GM10248 (cell line): ENCODE measurements at places on chromosomes 5 and 9.

DNA sequence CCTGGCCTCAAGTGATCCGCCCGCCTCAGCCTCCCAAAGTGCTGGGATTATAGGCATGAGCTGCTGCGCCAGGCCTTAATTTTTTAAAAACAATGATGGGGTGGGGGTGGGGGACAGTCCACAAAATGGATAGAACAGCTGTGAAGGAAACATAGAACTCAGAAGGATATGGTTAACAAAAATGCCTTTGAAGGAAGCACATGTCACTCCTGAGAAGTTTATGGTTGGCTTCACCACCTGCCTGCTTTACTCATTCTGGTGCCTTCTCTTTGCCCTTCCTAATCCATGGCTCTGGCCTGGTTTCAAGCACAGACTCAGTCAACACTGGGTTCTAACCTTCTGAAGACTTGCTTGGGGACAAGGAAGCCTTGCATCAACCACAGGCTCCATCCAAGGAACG is 10.3 kb downstream of the BAG1 start:
- no peak for DNase-seq

DNA sequence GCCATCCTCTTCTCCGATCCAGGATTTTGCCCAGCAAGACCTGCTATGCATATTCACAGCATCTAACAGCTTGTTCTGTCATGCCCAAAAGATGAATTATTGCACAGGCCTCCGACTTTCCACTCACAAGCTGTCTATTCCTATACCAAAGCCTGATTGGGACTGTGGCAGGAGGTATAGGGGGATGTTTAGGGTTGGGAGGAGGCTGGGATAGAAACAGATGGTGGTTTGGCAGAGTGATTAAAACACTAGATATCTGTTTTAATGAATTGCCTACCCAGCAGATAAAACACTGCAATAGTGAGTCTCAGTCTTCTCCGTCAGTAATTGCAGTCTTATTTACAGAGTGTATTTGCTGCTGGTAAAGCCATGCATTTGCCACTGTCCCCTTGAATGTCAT is 215.3 kb downstream of the TLR4 start:
- no peak for DNase-seq

GRCh38 chr5:116964438-116964837 is 389.8 kb upstream of the SEMA6A start:
- DNase-seq = no peak

DNA sequence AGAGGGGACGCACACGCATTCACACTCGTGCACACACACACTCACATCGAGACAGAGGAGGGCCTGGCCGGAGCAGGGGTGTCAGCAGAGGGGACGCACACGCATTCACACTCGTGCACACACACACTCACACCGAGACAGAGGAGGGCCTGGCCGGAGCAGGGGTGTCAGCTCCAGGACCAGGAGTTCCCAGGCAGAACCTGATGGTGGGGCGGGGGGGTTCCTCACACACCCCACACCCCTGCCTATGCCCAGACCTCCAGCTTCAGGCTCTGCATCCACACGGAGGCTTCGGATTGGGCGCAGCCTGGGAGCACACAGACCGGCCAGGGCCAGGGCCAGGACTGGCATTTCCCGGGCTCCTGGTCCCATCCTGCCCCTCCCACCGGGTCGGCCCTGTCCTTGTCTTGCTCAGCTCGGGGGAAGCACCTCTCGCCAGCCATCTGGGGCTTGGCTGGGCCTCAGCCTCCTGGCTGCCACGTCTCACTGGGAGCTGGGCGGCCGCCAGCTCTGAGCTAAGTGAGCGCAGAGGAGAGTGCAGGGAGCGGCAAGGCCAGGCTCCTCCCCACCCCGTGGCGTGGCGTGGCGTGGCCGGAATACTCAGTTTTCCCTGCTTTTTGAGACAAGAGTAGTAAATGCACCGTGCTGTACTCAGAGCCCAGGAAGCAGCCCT is 31.3 kb downstream of the ADAMTS2 start:
- DNase-seq = no peak

- no peak for DNase-seq
These were observed 100.1 kb downstream of the SUSD1 start for GRCh38 chr9:112075009-112075378.

DNA sequence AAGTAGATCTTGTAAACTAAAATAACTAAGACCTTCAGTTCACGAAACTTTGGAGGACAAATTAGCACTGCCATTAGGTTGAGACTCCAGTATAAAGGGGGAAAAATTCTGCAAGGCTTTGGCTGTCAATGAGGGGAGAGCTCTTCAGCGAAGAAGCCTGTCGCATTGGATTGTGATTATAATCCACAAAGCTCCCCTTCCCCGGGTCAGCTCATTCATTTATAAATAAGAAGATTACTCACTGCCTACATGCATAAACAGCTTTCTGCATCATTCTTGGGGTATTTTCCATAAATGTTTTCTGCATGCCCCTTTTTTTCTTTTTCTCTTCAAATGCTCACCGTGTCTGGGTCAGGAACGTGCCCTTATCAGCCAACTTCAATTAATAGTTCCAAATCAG is 196.7 kb downstream of the EBF1 start:
- no peak for DNase-seq

DNA sequence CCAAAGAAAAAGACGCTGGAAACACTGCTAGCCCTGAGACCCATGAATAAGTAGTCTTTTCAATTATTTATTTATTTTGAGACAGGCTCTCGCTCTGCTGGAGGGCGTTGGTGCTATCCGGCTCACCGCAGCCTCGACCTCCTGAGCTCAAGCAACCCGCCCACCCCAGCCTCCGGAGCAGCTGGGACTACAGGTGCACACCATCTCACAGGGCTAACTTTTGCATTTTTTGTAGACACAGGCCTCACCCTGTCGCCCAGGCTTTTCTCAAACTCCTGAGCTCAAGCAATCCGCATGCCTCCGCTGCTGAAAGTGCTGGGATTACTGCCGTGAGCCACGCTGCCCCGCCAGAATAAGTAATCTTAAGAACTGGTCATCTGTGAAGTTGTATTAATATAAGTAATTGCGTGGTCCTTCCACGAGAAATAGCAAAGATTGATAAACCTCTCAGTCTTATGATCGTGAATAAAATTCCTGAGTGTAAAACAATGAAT is 1.6 kb downstream of the ANXA2R start:
- DNase-seq = no peak

- DNase-seq = no peak
These were observed 57.9 kb upstream of the FST start for GRCh38 chr5:53422539-53422938.

DNA sequence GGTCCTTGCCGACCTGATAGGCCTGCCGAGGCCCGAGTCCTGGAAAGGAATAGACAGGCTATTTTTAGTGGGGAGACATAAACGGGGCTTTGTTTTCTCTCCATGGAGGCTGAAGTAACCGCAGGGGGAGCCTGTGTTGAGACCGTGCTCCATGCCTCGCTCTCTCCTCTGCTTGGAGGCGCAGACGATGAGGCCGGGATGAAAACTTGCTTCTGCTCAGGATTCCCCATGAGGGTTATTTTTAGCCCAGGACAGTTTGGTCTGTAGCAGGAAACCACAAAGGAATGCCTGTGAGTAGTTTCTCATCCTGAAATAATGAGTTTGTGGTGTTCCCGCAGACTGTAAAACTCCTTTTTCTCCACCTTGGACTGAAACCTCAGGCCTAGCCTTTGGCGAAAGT is 81.9 kb upstream of the RARS1 start:
- DNase-seq = no peak

DNA sequence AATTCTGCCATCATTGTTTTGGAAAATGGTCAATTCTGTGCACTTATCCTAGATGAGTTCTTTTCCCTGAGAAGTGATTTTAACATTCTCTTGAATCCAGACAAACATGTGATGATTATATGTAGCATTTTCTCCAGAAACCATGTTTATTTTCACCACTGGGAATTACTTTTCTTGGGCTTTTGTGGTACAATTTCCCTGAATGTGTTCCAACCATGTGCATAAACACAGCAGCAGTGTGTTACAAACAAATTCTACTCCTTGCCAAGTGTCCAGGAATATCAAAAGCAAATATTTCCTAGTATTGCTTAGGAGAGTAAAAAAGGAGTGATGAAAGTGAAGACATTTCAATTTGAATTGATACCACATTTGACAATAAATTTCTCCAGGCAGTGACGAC is 50.4 kb downstream of the NXNL2 start:
- no peak for DNase-seq

GRCh38 chr5:171783051-171783450 is 2.6 kb upstream of the SMIM23 start:
- no peak for DNase-seq

GRCh38 chr5:169997798-169998197 is 17.5 kb upstream of the INSYN2B start:
- DNase-seq = no peak

- DNase-seq = no peak
These were observed 263.2 kb downstream of the GABRB2 start for GRCh38 chr5:161283296-161283695.

- no peak for DNase-seq
These were observed 67.1 kb upstream of the CDK20 start for GRCh38 chr9:88041447-88041846.

DNA sequence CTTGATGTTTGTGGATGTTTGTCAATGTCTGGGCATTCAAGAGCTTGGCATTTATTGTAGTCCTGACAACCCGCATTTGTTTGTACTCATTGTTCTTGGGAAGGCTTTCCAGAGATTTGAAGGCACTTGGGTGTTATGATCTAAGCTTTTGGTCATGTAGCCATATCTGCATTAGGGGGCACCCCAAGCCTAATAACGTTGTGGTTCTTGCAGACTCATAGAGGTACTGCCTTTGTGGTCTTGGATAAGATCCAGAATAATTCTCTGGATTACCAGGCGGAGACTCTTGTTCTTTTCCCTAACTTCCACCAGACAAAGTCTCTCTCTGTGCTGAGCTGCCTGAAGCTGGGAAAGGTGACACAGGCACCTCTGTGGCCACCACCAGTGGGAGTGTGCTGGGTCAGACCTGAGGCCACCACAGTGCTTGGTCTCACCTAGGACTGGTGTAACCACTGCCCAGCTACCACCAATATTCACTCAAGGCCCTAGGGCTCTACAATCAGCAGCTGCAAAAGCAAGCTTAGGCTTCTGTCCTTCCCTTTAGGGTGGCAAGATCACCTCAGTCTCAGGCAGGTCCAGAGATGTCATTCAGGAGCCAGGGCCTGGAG is 144.4 kb upstream of the TAS2R1 start:
- no peak for DNase-seq

DNA sequence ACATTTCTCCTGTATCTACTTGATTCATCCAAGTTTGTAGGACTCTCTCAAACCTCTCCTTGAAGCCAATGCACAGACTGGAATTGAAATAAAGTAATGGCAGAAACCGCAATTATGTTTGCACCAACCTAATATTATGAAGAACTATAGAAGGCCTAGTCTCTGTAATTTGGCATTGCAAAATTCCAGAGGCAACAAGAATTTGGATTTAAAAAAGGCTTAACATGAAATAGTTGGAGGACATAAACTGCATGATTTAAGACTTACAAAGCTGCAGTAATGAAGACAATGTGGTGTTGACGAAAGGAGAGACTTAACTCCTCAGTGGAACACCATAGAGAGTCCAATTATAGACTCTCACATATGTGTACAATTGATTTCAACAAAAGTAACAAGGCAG is 117.8 kb upstream of the MINAR2 start:
- DNase-seq = no peak

- no peak for DNase-seq
These were observed 127.3 kb downstream of the NUDT12 start for GRCh38 chr5:103435136-103435889.

- no peak for DNase-seq
These were observed 256.2 kb upstream of the SMC2 start for GRCh38 chr9:103837940-103838339.

DNA sequence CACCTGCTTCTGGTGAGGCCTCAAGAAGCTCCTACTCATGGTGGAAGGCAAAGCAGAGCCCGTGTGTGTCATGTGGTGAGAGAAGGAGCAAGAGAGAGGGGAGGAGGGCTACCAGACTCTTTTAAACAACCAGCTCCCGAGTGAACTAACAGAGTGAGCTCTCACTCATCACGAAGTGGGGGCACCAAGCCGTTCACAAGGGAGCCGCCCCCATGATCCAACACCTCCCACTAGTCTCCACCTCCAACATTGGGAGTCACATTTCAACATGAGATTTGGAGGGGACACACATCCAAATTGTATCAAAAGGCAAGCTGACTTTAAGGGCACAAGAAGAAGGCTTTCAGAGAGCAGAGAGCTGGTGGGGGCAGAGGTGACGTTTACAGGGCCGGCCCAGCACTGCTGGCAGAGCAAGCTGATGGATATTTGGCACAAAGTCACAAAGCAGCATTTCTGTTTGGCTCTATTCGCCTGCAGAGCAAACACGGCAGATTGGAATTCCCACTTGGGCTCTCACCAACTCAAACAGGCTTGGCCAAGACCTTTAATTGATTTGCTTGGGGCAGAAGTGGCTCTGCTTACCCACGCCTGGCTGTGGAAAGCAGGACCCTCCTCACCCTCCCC is 20.0 kb downstream of the PITX1 start:
- DNase-seq = no peak

DNA sequence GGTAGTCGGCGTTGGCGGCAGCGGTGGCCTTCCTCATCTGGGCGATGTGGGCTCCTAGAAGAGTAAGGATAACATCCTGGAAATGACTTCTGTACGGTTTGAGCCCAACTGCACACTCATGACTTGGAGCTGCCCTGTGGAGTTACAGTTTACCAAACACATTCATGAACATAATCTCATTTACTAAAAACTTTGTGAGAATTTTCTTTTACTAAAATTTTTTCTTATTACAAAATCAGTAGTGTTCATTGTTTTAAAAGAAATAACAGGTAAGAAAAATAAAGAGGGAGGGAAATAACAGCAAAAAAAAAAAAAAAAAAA is 5.3 kb downstream of the FOXE1 start:
- no peak for DNase-seq

GRCh38 chr5:107670087-107670931 is 428 bp downstream of the EFNA5 start:
- peak; percentile 29 for DNase-seq

GRCh38 chr5:134070725-134071613 is 43.5 kb upstream of the TCF7 start:
- peak; percentile 67 for DNase-seq

DNA sequence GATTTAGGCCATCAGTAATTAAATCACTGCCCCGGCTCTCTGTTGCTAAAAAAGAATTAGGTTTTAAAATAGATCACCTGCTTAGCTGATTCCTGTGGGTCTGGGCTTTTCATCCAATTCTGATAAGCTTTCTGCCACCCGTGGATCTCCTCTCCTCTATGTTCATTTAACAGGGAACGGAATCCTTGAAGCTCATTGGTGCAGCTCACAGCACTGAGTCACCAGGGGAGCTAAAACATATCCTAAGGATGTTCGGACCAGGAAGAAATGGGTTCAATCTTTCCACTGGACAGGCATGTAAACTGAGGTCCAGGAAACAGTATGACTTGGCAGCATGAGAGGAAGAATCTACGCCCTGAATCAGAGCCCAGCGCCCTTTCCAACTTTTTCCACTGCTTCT is 267.1 kb upstream of the GRIA1 start:
- no peak for DNase-seq

DNA sequence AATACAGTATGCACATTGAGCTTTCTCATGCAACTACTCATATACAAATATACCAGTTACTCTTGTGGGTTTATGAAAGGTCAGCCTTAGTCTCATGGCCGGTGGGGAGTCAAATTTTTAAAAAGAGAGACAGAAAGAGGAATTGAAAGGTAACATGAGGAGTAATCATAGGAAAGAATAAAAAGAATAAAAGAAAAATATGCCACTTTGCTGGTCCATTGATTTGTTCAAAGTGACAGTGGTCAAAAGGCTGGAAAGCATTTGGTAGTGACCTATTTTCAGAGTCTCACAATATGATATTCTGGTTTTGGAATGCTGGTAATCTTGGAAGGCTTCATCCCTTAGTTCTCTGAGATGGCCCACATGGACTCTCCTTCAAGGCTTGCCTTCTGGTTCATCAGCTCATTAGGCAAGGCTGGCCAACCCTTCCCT is 67.0 kb downstream of the ZNF366 start:
- peak; percentile 55 for DNase-seq
